ENCODE measurements at places on chromosomes 2 and 18.

GRCh38 chr2:105738658-105739241 is 6.0 kb upstream of the NCK2 start:
- no peak for DNase-seq

- no peak for DNase-seq
These were observed 33.9 kb upstream of the DOCK10 start for GRCh38 chr2:225076125-225076524.

- DNase-seq: no peak
These were observed 49.9 kb downstream of the KLF7 start for GRCh38 chr2:207115715-207116364.

- DNase-seq: no peak
These were observed 197.4 kb upstream of the NCKAP5 start for GRCh38 chr2:133765658-133766057.

DNA sequence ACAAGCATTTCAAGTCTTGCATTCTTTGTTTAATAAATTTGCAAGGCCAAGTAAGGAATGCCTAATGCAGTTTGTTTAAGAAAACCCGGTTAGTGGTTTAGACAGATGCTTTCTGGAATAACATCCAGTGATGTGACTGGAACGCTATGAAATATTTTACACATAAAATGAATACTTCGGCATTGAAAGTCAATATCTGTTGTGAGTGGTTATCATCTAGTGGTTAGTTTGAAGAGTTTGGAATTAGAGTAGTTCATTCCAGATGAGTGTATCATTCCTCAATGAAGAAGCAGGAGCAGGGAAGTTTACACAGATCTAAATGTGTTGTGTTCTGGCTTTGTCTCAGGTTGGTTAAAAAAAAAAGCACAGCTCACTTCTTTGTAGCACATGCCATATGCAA is 608.0 kb upstream of the PIK3C3 start:
- no peak for DNase-seq

GRCh38 chr2:43196768-43197587 is 29.4 kb downstream of the ZFP36L2 start:
- DNase-seq: no peak

- DNase-seq: no peak
These were observed 18.9 kb downstream of the ATP8B1 start for GRCh38 chr18:57784034-57784800.

GRCh38 chr2:219643084-219643473 is 15.6 kb downstream of the SLC4A3 start:
- no peak for DNase-seq

DNA sequence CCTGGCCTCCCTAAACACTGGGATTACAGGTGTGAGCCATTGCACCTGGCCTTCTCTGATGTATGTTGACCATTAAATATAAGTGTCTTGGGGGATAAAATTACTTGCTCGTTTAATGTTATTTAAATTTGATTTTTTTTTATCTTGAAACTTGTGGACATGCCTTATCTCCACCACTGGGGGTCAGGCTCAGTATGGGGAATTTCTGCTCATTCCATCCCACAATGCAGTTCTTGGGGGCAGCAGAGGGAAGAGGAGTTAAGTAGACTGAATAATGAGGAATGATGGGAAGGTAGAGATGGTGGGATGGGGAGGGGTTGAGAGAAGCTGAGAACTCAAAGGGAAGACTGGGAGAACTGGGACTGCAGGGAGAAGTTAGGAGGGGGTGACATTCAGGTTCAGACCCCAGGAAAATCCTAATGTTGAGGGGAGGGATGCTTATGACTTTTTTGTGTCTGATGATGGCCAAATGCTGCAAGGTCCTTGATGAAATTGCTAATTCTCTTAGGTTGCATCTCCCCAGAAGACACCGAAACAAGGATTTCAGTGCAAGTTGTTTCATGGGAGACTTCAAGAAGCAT is 174.2 kb downstream of the MIB1 start:
- no peak for DNase-seq

GRCh38 chr18:48829443-48830149 is 121.2 kb downstream of the SMAD7 start:
- no peak for DNase-seq

- no peak for DNase-seq
These were observed 11.2 kb upstream of the WIPF1 start for GRCh38 chr2:174608866-174609214.

- no peak for DNase-seq
These were observed 56.2 kb downstream of the COBLL1 start for GRCh38 chr2:164785457-164785856.

- no peak for DNase-seq
These were observed 72.8 kb downstream of the LPIN1 start for GRCh38 chr2:11819235-11819729.

- no peak for DNase-seq
These were observed 133.7 kb downstream of the ALPK2 start for GRCh38 chr18:58495207-58495606.

DNA sequence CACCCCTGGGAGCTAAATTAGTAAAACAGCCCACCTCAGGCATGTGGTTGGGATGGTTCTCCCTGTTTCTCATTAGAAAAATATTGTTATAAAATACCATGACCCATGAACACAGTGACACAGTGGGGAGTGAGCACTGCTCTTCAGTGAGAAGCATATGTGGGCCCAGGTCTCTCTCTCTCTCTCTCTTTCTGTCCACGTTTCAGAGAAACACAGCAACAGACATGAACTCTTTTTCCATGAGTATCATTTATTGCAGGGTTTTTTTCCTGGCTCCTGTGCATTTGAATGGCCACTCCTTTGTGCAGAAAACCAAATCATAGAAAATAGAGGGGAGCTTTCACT is 41.2 kb downstream of the CYRIA start:
- no peak for DNase-seq

DNA sequence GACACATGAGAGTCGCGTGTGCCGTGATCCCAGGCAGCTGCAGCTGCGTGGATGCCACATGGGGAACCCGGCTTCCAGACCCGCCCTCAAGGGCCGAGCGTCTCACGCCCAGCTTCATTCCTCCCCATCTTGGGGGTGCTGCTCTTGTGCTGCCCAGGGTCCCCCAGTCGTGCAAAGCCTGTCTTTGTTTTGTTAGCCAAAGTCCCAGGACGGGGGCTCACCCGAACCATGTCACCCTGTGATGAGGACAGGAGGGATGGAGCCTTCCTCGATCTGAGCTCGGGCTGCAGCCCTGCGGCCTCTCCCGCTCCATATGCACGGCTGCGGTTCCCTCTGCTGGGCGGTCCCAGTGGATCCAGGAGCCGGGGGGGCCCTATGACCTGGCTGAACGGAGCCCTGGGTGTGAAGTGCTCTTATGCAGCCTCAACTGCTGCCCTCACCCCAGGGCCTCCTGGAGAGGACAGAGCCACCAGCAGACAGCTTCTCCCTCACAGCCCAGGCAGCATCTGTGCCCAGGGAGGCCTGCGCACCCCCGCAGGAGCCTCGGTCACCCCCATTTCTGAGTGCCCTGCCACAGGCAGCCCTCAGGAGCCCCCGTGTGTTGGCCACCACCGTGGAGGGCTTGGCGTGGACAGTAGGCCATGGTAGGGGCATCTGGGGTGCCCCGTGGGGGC is 99.0 kb upstream of the CTDP1 start:
- no peak for DNase-seq

DNA sequence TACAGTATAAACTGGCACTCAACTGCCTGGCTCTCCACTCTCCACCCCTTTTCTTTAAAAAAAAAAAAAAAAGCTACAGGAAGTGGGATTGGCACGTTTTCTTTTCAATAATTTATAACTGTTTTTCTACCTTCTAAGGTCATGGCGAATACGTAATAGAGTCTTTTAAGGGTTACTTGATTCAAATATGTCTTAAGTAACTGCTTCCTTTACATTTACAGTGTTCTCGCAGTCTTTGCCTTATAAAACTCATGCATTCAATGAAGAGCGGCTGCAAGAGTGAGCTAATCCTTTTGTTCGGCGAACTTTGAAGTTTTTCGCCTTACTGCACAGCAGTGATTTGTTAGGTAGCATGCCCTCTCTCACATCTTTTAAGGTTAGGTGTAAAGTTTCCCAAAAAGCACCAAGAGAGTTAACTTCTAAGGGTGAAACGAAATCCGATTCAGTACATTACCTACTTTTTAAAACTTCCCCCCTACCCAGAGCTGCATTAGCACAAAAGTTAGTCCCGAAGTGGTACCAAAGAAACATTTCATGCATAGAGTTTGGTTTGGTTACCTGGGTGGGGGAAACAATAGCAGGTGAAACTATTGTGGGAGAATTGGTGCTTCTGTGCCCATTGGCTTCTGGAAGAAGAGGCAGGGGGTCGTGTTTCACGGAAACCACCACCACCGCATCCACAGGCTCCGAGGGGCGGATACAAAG is 2.0 kb downstream of the KCTD1 start:
- DNase-seq: no peak

DNA sequence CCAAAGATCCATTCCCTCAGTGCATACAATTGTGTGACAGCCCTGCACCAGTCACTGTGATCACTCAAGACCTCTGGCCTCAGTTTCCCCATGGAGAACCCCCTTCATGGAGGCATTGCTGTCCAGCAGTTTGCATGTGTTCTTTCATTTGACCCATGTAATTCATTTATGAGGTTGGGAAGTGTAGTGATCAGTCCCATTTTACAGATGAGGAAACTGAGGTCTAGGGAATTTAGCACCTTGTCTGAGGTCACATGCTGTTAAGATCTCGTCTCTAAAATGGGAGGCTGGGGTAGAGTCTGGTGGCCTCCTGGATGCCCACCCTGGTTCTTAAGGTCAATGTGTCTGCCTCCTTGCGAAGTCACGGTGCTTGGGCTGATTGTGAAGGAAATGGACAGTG is 19.1 kb downstream of the LDLRAD4 start:
- no peak for DNase-seq

DNA sequence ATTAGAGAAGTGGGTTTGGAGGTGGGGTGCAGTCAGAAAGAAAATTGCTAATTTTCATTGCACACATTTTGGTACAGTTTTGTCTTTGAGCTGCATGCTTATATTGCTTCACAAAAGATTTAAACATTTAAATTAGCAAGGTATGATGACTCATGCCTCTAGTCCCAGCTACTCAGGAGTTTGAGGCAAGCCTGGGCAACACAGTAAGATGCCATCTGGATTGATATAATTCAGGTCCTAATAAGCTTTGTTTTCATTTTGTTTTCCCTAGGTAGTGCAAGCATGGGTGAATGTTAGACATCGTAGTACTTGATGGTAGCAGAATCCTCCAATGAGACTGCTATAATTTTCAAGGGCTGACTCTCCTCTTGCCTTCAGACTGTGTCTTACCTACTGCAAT is 396.7 kb upstream of the RGPD4 start:
- no peak for DNase-seq

GRCh38 chr2:3071685-3072263 is 305.8 kb downstream of the EIPR1 start:
- DNase-seq: no peak

- no peak for DNase-seq
These were observed 492.4 kb downstream of the PLCL1 start for GRCh38 chr2:198296665-198297308.

DNA sequence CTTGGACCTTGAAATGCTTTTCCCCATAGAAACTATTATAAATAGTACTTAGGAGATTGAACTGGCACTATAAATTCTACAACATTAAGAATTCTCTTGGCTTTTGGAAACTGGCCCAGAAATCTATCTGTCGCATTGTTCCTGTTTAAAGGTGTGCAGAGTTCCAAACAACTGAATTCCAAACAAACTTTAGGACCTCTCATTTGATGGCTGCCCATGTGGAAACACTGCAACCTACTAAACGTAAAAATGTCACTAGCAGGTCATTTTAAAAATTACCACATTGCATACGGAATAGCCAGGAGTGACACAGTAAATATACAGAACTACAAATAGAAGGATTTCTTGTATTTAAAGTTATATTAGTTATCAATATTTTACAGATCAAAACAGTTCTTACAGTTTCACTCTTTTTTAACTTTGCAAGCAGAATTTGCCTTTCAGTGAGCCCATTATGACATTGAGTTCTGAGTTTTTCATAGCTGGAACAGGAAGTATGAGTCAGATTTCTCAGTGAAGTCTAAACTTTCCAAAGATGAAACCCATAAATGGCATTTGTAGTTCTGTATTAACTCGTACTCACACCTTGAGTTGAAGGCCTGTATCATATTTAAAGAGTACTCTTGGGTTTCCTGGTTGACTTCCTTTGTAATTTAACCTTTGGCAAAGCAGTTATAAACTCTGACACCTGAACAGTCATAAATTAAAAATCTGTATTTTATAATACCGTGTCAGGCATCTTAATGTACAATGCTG is 142.3 kb upstream of the BOD1L2 start:
- DNase-seq: no peak
